ENCODE measurements at places on chromosomes 5 and 9.

DNA sequence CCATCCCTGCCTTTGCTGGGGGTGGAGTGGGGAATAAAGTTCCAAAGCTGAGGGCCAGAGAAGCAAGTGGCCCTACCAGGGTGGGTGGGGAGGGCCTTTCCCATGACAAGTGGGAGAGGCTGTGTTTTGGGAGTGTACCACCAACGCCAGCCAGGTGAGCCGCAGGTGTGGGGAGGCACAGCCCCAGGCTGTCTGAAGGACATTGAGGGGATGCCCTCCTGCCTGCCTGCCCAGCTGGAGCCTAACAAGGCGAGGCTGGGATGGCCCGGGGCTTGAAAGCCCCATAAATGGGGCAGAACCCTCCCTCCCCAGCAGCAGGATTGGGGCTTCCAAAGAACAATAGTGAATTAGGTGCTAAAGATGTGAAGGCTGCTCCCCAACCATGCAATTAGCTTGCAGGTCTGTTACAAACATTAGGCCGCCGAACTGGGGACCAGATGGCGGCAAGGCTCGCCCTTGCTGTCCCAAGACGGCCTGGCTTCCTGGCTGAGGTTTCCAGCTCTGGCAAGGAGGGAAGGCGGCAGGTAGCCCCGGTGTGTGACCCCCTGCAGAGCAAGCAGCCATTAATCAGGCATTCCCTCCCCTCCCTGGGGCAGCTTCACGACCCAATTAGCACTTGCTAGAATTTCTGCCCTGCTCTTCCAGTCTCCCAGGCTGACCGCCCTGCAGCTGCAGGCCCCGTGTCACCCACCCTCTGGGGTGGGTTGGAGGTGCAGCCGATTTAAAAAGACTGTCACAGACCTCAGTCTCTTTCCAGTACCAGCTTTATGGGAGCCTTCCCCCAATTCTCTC, 42.9 kb downstream of the FGF18 start:
- DNase-seq: no peak

GRCh38 chr9:27339661-27340284, 42.8 kb upstream of the EQTN start:
- no peak for DNase-seq

- no peak for DNase-seq
Observed at GRCh38 chr5:14475045-14475444, 106.5 kb upstream of the OTULINL start.

GRCh38 chr5:122516432-122516743, 204.4 kb downstream of the SNCAIP start:
- DNase-seq: no peak

DNA sequence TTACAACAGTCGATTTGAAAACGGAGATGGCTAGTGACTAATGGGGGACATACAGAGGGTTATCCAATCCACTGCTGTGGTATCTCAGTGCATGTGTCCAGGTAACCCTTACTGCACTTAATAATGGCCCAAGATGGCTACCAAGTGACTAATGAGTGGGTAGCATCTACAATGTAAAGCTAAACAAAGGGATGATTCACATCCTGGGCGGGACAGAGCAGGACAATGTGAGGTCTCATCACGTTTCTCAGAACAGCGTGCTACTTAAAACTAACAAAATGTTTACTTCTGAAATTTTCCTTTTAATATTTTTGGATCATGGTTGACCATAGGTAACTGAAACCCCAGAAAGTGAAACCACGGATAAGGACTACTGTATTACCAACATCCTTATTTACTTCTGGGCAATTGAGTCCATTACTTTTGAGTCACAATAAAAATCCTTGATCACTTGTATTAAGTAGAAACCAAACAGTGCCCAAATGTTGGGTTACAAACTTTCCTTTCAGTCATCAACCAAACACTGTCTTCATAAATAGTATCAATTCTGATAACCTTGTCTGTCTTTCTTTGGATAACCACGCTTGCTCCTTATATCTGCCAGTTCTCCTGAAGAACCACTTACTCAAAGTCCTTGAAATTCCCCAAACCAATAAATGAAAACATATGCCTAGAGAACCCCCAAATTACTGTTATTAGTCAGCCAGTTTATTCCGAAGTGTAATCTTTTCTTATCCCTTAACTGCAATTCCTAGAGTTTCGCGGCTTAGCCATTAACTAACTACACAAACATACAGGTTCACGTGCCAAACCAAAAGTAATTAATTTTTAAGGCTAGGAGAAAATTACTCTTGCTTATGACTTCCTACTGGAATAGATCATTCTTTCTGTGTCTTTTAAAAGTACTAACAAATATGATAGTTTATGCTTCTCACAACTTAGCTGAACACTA, 59.7 kb downstream of the ELL2 start:
- no peak for DNase-seq

- no peak for DNase-seq
Observed at GRCh38 chr5:106801554-106801953, 869.2 kb downstream of the EFNA5 start.

- DNase-seq: no peak
Observed at GRCh38 chr5:38557308-38557710, 863 bp upstream of the LIFR start.

DNA sequence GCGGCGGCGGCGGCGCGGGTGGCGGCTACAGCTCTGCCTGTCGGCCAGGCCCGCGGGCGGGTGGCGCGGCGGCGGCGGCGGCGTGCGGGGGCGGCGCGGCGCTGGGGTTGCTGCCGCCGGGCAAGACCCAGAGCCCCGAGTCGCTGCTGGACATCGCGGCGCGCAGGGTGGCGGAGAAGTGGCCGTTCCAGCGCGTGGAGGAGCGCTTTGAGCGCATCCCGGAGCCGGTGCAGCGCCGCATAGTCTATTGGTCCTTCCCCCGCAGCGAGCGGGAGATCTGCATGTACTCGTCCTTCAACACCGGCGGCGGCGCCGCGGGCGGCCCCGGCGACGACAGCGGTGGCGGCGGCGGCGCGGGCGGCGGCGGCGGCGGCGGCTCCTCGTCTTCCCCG, 296 bp downstream of the ZSWIM6 start:
- DNase-seq: no peak

DNA sequence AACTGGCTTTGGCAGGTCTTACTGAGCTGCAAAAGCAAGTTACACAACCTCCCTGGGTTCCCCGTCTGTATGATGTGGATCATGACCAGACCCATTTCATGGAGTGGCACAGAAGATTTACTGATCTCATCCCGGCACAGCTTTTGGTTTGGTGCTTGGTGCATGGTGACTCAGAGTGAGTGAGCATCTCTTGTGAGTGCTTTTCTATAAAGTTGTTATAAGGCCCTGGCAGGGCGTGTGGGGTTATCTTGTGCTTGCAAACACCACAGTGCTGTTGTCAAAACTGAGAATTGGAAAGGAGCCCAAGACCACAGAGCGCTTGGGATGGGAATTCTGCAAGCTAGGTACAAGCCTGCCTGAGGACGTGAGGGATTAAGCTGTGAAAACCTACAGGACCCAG, 425.2 kb downstream of the GADD45G start:
- no peak for DNase-seq

DNA sequence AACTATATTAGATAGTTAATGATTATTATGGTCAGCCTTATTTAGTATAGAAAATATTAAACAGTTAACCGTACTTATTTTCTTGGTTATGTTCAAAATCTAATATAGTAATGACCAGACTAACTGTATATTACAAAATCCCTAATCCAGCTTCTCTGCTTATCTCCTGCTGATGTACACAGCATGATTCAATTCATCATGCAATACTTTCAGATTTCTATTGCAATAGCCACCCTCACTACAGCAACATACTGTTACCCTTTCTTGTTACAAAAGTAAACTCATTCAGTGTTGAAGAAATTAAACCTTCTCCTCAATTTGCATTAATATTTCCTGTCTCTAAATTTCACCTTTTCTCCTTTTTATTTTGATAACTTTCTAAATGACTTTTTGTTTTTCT, 1375.0 kb upstream of the NUDT12 start:
- no peak for DNase-seq

- no peak for DNase-seq
Observed at GRCh38 chr9:74846766-74847165, 41.0 kb downstream of the TRPM6 start.

- no peak for DNase-seq
Observed at GRCh38 chr9:106450549-106450948, 412.4 kb upstream of the ZNF462 start.

- no peak for DNase-seq
Observed at GRCh38 chr5:125281667-125282066, 535.2 kb upstream of the ZNF608 start.

- DNase-seq: no peak
Observed at GRCh38 chr9:12814877-12815237, 40.0 kb downstream of the LURAP1L start.

GRCh38 chr5:168707716-168708695, 128.8 kb upstream of the PANK3 start:
- DNase-seq: no peak

- DNase-seq: no peak
Observed at GRCh38 chr9:12133416-12133815, 559.8 kb upstream of the TYRP1 start.

- DNase-seq: no peak
Observed at GRCh38 chr5:22070186-22070728, 782.9 kb downstream of the CDH12 start.

DNA sequence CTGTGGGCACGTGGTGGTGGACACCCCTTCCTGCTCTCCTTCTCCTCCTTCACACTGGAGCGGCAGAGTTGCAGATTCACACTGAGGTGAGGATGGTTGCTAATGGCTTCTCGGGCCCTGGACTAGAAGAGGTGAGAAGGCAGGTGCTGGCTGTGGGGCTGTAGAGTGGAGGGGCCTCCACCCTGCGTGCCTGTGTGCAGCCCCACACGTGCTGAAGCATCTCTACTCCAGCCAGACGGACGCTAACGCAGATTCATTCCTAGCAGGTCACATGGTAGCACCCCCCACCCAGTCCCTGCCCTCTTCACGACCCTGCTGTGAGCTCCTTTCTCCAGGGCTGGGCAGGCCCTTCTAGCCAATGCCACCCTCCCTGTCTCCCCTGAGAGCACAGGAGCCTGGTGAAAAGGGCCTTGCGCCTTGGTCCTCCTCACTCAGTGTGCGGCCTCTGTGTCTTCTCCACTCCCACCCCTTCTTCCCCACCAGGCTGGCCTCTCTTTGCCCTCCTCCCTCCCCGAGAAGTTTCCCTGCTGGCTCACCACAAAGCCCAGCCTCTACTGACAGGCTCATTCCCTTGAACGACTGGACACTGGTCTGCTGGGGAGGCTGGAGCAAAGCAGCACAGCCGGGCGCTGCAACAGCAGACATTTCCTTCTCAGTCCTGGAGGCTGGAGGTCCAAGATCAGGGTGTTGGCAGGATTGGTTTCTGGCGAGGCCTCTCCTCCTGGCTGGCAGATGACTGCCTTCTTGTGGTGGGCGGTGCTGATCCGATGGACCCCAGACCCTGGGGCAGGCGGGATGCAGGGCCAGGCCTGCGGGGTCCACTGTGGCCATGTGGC, 14.2 kb downstream of the CACNA1B start:
- DNase-seq: no peak

GRCh38 chr5:60538955-60539866, 160.8 kb downstream of the DEPDC1B start:
- no peak for DNase-seq
